ENCODE measurements at places on chromosomes 5 and 9. TPM values are rescaled to one million over a fixed set of nuclear protein-coding genes. Genes with fewer than 3 reads are reported as not detected.

- DNase-seq = no peak
These were observed 15.6 kb upstream of the PRKAA1 start for GRCh38 chr5:40813698-40814281.

DNA sequence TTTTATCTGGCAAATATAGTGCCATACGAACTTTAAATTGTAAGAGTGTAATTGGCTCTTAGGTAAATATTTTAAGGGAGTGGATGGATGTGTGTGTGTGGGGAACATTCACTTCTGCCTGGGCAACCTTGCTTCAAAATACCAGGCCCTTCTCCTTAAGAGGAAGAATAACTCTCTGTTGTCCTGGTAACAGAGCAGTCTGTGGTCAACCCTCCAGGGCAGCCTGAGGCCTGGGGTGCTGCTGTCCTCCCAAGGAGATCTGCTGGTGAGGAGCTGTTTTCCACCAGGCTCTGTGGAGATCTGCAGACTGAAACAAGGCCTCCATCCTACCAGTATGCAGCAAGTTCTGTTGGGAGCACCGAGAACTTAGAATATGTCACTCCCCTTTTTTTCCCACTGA, 325.2 kb downstream of the PSAT1 start:
- no peak for DNase-seq

SOX30 gene
- 0.07 TPM for polyA plus RNA-seq

HK3 gene
- not detected for polyA plus RNA-seq

CDC20B gene
- polyA plus RNA-seq = not detected
